ENCODE measurements at places on chromosomes 16 and 17.

DNA sequence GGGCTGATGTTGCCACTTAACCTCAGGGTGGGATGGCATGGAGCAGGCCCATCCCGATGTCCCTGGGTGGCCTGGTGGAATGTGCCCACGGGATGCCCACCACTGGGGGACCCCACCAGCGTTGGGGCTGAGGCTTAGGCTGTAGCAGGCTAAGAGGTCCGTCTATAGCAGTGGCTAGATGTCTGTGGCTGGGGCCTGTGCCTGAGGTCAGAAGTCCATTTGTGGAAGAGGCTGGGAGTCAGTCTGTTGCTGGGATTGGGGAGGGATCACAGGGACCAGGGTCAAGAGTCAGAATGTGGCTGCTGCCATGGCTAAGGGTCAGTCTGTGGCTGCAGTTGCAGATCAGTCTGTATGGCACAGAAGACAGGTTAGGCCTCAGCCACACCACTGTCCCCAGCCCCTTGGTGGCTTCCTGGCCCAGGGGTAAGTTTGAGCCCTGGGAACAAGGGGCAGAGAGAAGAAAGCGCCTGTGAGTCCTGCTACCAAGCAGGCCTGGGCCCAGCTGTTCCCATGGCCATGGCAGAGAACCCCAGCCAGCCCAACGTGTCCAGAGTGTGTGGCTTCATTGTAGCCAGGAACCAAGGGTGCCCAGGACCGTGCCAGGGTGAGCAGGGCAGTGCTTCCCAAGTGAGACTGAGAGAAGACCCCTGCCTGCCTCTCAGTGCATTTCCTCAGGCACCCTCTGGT lies 35.7 kb downstream of the RAI1 start:
- DNase-seq = no peak

GRCh38 chr17:7060165-7060891 lies 16.4 kb upstream of the SLC16A11 start:
- DNase-seq = no peak

- DNase-seq = no peak
Observed at GRCh38 chr16:4840984-4841383, 6.1 kb downstream of the GLYR1 start.

- no peak for DNase-seq
Observed at GRCh38 chr16:47567321-47567720, 106.2 kb downstream of the PHKB start.

DNA sequence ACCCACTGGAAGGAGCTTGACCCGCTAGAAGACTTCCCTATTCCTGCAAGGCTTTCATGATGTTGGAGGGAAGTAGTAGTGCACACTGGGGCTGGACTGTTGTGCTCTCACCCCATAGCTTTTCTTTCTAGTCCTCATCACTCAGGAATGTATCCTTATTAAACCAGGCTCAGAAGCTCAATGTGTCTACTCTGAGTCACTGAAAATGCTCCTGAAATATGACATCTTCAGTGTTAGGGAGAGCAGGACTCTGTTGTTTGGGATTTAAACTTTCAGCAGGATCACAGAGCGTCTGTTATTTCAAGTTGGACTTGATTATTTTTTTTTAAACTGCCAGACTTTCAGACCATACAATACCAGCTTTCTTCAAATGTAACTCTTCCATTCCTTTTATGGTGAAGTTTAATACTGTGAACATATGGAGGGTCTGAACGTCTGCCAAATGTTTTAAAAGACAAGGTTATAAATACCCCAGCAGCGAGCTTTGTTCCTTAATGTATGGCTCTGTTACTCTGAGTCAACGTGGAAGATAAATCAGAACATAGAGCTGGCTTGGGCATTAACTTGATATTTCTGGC lies 257.5 kb downstream of the CDH11 start:
- peak; percentile 60 for DNase-seq

DNA sequence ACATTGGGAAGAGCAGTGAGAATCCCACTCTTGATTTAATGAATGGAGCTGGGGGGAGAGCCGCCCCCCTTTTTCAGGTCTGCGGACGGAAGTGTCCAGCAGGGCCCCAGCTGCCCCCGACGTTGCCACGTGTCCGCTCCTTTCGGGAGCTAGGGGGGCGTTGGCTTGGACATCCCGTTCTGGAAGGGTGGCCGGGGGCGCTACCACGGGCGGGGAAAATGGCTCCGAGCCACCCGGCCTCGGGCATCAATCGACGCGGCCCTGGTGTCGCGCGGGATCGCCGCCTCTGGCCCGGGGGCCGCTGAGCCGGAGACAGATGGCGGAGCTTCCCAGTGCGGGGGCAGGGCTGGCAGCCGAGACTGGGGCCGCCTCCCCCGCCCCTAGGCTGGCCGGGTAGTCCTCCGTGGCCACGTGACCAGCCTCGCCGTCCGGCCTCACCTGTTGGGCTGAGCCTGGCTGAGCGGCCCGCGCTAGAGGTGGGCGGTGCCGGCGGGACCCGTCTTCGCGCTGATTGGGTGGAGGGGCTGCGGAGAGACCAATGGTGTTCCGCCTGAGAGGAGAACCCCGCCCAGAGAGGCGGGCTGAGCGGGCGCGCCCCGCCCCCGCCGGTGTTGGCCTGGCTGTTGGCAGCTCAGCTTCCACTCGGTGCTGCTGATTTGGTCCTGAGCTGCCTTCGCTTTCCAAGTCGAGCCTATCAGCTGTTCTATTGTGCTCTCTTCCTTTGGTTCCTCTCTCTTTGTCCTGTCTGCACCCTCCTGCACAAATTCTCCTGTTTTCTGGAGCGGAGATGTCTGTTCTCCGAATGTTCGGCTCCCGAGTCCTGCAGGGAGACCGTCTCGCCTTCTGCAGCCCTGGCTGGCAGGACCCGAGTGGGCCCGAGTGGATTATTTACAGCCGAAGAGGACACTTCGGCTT lies 8.3 kb downstream of the HS3ST3B1 start:
- peak; percentile 99 for DNase-seq

DNA sequence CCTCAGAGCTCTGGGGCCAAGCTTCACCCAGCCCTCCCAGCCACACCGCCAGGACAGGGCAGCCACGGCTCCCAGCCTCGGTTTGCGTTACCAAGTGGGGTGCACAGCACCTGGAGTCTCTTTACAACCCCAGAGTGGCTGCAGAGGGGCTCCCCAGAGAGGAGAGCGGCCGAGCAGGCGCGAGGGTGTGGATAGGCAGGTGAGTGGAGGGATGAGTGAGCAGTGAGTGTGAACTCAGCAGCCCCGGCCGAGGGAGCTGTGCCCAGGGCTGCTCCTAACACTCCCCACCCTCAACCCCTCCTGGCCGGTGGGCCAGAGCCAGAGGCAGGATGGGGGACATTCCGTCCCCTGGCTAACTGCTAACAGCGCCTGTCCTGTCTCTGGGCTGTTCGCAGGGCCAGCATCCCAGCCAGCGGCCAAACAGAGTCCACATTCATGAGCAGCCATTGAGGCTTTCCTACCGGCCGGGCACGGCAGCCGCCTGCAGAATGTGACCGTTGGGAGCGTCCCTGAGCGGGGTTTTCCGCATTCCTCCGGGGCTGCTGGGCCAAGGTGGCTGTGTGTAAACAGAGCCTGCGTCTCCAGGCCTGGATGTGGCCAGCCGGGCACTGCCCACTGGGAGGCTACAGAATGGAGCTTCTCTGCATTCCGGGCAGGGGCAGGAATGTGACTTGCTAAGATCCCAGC lies 5.3 kb downstream of the ZNF469 start:
- no peak for DNase-seq

GRCh38 chr17:27535975-27536374 lies 79.7 kb downstream of the KSR1 start:
- DNase-seq = no peak

- no peak for DNase-seq
Observed at GRCh38 chr16:24769806-24770205, 40.4 kb downstream of the TNRC6A start.

GRCh38 chr16:1145383-1146100 lies 7.4 kb upstream of the CACNA1H start:
- no peak for DNase-seq

- peak; percentile 48 for DNase-seq
Observed at GRCh38 chr16:78057803-78058564, 35.6 kb downstream of the CLEC3A start.

GRCh38 chr17:77779711-77780539 lies 178.6 kb upstream of the TNRC6C start:
- DNase-seq = no peak

DNA sequence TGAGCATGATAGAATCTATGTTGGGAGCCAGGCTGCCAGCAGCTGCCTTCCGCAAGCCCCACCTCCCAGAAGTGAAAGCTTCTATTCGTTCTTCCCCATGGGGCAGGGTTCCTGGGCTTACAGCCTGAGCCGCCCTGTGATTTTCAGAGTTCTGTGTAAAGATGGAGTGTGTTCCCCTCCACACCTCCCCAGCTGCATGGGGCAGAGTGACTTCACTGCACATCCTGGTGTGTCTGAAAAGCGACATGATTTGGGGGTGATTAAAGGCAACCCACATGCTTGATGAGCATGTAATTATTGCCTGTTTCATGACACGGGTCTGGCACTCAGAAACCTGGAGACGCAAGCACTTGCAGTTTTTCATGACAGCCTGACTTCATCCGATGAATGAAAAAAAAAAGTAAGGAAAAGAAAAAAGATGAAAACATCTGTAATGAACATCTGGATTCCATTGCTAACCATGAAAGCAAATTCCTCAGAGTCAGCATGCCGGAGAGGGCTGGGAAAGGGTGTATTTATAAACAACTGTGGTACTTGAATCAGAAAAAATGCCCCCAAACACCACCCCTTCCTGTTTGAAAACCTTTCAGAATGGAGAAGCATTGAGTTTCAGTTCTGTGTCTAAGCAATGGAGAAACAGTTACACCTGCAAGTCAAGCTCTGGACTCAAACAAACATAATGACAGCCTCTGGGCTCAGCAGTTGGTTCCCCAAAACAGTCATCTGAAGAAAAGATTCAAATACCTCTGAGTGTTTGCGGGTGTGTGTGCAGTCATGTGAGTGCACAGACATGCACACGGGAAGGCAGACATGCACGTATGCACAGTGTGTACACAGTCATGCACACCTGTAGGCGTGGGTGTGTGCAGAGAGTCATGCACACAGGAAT lies 266.0 kb downstream of the ENGASE start:
- DNase-seq = no peak

Data from NCI-H82 (cell line).